ENCODE measurements at places on chromosomes 1 and 21. TPM values are rescaled to one million over a fixed set of nuclear protein-coding genes. Genes with fewer than 3 reads are reported as not detected.

GRCh38 chr21:36032647-36033406, 27.5 kb downstream of the SETD4 start:
- DNase-seq: no peak

GRCh38 chr1:174150499-174150898, 8.8 kb upstream of the RABGAP1L start:
- DNase-seq: no peak

The PDPN gene
- 67.3 TPM for total RNA-seq

The CELA2A gene
- total RNA-seq: not detected

The OR6N1 gene
- total RNA-seq: not detected

The NFYC gene
- total RNA-seq: 37.8 TPM

Data from GM23338 (cell line).